ENCODE measurements at places on chromosomes 1 and 21.

GRCh38 chr1:8025671-8026144, 401 bp downstream of the ERRFI1 start:
- no peak for DNase-seq

- DNase-seq: no peak
These were observed 572.1 kb downstream of the DPYD start for GRCh38 chr1:97348599-97349265.

- DNase-seq: no peak
These were observed 91.5 kb upstream of the ZNHIT6 start for GRCh38 chr1:85799737-85800136.

DNA sequence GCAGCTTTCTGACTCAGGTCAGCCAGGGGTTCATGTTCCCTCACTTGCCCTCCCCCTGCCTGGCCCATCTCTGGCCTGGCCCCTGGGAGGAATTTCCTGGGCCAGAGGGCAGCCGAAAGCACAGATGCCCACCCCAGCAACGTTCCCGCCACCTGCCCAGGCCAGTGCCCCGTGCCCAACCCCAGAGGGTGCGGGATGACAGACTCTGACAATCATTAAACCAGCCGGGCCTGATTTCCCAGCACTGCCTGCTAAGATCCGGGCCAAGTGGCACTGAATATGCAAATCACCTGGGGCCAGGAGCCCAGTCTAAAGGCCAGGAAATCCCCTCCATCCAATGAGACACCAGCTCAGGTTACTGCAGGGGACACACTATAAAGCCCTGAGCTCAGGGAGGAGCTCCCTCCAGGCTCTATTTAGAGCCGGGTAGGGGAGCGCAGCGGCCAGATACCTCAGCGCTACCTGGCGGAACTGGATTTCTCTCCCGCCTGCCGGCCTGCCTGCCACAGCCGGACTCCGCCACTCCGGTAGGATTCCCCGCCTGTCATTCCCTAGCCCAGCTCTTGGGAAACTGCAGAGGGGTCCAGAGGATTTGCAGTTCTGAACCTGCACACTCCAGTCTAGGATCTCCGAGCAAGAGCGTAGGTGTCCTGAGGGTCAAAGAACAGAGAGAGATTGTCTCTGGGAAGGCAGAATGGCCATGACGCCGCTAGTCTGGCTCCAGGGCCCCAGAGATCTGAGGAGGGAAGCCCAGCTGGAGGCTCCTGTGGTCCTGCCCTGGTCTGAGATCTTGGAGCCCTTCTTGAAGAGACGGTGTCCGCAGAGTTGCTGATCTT, at the start of gene ELF3:
Gene ELF3, plus strand, starts transcription at position 408 of the 836 bp plus-strand sequence. CDS start 550 bp downstream, outside the sequence.
- no peak for DNase-seq

GRCh38 chr1:224357626-224358124, 996 bp downstream of the CNIH4 start:
- DNase-seq: no peak

GRCh38 chr1:56799605-56800400, 19.4 kb downstream of the FYB2 start:
- no peak for DNase-seq

DNA sequence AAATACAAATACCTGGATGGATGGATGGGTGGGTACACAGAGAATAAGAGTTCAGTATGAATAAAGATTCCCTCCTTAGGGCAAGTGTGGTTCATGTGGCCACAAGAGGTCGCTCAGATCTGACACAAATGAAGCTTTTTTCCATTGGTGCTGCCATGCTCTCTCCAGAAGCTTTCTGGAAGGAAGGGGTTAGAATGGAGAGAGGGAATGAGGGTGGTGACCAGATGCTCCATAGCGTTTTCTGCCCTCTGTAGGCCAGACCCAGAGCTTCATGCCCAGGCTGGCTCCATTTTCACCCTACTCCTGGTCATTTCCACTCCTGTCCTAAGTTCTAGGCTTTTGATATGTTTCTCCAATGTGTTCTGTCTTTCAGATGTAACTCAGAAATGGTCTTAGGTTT, 3.3 kb upstream of the FCRL6 start:
- DNase-seq: no peak

GRCh38 chr1:25137106-25137505, 95.2 kb downstream of the SYF2 start:
- no peak for DNase-seq

GRCh38 chr1:18037651-18038050, 69.9 kb upstream of the IGSF21 start:
- DNase-seq: no peak

- DNase-seq: no peak
These were observed 166.7 kb upstream of the BEND5 start for GRCh38 chr1:48943393-48943792.

GRCh38 chr1:25971066-25971810, 26.6 kb downstream of the PAFAH2 start:
- no peak for DNase-seq

DNA sequence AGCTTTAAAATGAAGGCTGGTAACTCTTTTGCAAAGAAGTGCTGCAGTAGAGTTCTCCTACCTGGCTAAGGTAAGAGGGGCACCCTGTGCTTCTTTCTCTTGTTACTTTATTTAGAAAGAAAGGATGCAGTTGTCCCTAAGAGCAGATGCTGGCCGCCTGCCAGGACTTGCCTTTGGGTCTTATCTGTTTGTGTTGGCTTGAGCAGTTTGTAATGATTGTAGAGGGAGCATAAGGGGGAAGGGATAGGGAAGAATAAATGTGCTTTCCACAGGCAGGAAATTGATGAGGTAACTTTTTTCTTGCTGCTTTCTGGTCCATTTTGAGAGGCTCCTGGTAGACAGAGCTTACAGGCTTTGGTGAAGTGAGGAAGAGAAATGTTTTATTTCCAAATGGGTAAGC, 229.6 kb downstream of the HHAT start:
- no peak for DNase-seq

GRCh38 chr1:7366286-7366954, 404.7 kb upstream of the VAMP3 start:
- DNase-seq: no peak

GRCh38 chr1:40944326-40944725, 35.2 kb upstream of the CTPS1 start:
- DNase-seq: no peak

DNA sequence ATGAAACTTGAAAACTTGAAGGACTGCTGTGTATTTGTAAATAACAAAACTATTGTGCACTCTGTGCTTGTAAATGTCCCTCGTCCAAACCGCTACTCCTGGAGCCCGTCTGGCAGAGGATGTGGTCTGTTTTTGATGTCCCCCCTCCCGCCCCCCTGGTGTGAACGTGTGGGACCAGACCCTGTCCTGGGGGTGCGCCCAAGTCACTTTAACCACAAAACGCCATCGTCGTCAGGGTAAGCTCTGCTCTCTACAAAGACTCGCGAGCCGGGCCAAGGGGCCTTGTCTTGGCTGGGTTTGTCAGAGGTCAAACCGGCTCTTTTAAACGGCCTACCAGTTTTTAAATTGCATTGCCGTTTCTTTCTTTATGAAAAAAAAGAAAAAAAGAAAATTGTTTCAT, 87.4 kb upstream of the TMEM51 start:
- no peak for DNase-seq

All from stimulated activated CD8-positive, alpha-beta memory T cell treated with anti-CD3 and anti-CD28 coated beads, Interleukin-4, amount 100 ng/mL, for 1 hour (primary cell).